ENCODE measurements at places on chromosomes 7 and 10.

DNA sequence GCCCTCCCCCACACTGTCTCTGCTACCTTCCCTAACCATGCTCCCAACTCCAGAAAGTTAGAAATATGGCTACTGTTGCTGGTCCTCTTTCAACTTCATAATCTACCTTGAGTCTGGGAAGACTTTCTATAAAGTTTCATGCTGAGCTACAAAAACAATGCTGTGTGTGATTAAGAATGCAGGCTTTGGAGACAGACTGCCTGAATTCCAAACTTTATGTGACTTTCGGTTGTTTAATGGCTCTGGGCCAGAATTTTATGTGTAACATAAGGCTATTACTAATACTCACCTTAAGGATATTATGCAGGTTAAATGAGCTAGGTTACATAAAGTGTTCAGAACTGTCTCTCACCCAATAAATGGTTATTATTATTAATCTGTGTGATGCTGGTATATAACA is 19.1 kb downstream of the BET1 start:
- no peak for DNase-seq

- DNase-seq: no peak
Measured at GRCh38 chr10:5532307-5532605, 7.5 kb downstream of the CALML3 start.

DNA sequence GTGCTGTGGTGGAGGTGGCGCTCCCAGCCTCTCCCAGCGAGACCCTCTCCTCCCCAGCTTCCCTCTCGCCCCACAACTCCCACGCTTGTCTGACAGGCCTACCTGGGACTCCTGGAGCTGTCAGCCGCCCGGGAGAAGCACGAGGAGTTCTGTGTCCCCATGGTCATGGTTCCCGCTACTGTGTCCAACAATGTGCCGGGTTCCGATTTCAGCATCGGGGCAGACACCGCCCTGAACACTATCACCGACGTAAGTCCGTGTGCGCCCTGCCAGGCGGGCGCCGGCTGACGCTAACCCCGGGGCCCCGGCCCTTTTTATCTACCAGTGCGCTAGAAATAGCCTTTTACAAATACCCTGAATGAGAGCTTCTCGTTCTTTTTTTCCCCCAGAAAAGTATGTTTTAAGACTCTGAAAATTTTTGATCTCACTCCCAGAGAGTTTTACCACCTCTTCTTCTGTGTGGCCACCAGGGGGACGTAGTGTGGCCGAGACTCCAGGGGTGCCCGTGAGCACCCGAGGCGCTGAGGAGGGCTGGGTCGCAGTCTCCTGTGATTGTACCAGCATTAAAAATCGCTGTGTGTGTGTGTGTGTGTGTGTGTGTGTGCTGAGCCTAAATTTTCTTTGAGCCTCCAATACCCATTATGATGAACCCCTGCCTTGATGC is 52.6 kb downstream of the PFKP start:
- DNase-seq: no peak

DNA sequence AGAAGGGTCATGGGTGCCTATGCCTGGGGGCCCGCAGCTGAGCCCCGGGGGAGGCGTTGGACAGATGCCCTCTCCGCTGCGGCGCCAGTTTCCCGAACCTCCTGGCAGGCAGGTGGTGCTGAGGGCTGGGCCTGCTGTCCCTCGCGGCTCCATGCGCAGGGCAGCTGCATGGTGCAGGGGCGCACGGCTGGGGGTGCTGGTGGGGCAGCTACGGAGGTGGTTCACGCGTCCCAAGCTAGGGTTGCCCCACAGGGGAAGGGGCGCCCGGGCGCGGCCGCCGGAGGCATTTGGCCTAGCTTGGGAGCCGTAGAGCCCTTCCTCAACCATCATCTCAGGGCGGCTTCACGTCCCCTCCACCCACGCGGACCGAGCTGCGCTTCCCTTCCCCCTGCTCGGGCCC is 146.0 kb downstream of the CCDC201 start:
- no peak for DNase-seq

DNA sequence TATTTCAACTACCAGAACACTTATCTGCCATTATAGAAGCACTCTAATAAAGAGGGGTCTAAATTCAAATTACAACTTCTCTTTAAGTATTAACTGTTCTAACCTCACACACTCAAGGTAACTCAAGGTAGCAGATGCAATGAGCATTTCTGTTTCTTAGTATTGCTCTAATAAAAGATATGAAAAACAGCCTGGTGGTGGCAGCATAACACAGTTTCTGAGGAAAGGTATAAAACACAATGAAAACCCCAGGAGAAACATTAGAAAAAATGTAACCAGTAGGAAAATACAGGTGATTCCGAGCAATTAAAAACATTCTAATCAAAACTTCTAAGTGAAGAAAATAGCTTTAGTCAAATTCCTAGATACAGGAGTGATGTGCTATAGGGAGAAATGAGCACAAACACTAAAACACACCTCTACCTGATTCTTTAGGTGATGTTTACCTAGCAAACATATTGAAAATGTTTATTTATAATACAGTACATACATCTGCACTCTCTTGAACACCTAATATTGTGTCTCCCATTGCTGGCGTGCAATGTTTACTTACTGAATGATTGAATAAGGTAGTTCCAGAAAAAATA is 3.5 kb downstream of the MKRN1 start:
- no peak for DNase-seq

GRCh38 chr7:84144935-84145334 is 49.7 kb downstream of the SEMA3A start:
- no peak for DNase-seq

DNA sequence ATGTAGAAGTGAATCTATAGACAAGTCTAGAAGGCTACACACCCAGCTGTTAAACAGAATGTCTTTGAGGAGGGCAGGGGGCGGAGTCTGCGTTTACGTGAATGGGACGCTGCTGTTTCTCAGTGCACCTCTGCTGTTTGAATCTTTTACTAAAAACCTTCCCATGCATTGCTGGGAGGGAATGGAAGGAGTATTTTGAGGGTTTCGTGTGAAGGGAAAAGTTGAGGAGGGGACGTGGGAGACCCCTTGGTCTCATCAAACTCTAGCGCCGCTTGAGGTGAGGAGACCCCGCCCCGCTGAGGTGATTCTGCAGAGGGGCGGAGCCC is 492 bp upstream of the VCL start:
- no peak for DNase-seq

DNA sequence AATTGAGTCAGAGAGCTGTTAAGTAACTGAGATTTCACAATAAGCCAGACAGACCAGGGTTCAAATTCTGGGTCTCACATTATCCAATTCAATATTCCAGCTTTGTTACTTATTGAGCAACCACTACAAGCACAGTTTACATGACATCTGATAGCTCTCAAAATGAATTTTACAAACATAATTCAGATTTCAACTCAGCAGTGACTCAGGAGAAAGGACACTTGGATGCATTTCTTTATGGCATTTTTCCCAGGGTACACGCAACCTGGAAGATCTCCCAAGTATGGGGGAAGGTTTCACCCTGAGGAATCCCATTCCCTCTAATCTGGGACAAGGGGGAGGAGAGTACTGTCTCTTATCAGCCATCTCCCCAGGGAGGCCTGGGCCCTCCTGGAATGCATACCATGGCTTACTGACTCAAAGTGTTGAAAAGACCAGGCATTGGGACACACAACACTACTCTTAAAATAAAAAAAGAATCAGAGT is 102.4 kb downstream of the CFTR start:
- DNase-seq: no peak

- DNase-seq: no peak
Measured at GRCh38 chr7:39211581-39211980, 233.9 kb downstream of the POU6F2 start.

DNA sequence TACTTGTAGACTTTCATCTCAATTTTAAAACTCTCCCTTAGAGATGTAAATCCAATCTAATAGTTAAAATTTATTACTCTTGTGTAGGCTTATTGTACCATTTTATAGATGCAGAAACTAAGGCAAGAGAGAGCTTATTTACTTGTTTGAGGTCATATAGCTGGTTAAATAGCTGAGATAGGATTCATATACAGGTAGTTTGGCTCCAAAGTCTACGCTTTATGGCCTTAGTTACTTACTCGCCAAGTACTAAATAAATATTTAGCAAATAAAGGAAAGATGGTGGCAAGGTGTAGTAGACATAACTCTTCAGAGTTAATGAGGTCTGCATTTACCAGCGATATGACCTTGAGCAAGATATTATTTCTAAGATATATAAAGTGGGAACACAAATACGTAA is 86.8 kb downstream of the HBP1 start:
- no peak for DNase-seq

DNA sequence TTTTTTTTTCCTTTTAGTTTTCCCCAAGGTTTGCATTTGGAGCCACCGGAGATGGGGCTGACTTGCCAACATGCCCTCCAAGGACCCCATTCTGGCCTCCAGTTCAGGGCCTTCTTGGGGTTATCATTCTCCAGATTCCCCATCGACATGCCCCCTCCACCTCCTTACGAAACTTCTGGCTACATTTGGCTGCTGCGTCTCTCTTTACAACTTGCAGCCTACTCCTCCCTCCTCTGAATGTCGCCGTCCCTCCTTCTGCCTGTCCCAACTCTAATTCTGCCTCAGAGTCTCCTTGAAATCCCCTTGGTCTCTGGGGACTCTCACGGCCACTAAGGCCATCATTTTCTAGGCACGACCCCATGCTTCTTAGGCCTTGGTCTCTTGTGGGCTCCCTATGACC is 72.2 kb upstream of the PODXL start:
- DNase-seq: no peak

DNA sequence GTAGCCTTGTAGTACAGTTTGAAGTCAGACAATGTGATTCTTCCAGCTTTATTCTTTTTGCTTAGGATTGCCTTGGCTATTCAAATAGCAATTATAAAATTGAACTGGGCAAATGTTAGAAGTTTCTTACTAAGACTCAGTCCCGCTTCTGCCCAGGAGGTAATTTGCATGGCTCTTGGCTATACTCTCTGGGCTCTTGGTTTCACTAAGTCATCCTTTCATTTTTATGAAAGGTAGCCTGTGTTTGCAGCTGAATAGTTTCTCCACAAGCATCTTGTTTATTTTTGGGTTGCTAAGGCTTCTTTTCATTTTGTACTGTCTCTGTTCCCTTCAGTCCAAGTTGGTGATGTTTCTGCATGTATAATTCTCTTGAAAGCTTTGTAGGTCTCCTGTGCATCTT is 340.6 kb downstream of the SH2D4B start:
- no peak for DNase-seq

DNA sequence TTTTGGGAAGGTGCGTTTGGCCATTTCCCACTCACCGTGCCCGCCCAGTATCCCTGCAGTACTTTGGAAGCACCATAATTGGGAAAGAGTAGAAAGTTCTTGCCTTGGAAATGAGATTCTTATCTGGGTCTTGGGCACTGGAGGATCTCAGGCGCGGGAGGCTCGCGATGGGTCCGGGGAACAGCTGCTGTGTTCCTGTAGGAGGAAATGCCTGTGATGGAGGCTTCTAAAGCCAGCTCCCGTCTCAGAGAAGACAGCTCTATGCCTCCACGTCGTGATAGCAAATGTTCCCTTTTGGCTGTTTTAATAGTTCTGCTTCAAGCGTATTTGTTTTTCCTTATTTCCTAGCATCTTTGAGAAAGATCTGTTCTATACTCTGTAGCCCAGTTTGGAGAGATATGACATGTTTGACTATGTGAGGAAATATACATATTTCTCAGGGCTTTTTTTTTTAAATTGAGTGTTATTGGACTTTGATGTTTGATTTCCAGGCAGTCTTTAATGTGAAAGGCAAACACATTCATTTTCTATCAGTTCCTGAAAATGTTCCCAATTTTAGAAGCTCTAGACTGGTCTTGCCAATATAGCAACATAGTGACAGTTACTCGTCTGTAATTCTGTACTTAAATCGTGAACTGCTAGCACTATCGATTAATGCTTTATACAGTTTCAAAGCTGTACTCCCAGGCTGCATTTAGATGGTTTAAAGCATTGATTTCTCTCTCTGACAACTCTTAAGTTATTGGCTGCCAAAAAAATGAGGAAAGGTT is 280.8 kb downstream of the DPP6 start:
- no peak for DNase-seq

GRCh38 chr10:64573623-64574325 is 1052.6 kb downstream of the REEP3 start:
- DNase-seq: no peak

DNA sequence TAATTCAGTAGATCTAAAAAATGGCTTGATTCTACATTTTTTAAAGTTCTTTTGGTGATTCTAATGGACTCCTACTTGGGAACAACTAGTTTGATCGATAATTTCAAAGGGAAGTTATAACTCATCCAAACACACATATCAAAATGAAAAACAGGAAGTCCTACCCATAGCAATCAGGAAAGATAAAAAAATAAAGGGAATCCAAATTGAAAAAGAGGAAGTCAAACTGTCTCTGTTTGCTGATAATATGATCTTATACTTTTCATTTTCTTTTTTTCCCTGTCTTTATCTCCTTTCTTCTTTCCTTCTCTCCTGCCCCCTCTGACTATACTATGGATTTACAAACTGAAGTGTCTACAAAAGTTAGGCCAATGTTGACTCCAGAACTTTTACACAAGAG is 118.8 kb downstream of the IQUB start:
- DNase-seq: no peak

- no peak for DNase-seq
Measured at GRCh38 chr10:34916314-34916713, 101.2 kb upstream of the PARD3 start.

DNA sequence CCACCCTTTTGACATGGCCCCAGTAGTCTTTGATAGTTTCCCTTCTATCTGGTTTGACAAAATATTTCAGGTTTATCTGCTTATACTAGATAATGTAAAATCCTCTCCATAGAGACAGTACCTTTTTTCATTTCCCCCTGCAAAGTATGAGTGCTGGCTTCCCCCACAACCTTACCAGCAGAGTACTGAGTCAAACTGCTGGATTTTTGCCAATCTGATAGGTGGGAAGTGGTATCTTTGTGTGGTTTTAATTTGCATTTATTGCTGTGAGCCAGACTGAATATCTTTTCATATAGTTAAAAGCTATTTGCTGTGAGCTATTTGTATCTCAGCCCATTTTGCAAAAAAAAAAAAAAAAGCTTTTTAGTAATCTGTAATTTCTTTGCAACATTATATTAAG is 32.1 kb upstream of the HECTD2 start:
- DNase-seq: no peak

DNA sequence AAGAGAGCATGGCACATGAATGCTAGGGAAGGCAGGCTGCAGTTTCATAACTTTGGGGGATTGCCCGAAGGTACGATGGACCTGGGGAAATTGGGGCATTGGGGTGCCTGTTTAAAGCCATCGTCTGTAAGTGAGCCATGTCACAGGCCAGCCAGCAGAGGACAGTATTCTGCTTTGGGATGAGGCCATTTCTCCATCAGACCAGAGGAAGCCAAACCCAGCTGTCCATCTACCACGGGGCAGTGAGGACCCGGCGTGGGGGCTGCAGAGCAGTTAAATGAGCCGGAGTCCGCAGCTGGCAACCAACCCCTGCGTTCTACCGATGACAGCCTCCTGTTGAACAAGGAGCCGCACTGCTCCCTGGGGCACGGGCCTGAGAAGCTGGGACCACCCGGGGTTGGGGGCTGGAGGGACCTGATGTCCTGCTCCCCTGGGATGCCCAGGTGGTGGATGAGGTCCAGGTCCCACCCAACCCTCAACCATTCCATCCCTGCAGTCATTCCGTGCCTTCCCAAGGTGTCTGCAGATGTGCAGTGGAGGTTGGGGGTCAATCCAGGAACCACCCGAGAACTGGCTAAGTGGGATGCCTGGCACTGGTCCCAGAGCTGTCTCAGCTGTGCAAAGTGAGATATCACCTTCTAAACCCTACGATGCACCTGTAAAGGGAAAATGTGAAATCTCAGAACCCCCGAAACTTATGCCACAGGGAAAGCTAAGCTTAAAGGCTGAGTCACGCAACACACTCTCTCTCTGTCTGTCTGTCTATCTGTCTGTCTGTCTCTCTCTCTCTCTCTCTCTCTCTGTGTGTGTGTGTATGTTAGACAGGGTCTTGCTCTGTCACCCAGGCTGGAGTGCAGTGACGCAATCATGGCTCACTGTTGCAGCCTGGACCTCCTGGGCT is 12.1 kb upstream of the RHBDD2 start:
- no peak for DNase-seq
